Esophagus muscularis mucosa (tissue), 4 donors: ENCODE measurements at places on chromosomes 7 and 10. TPM values are rescaled to one million over a fixed set of nuclear protein-coding genes. Genes with fewer than 3 reads are reported as not detected.

Gene MYL10
- not detected for total RNA-seq

Gene PRTFDC1
- 8.3 TPM for total RNA-seq

Gene SIRT1
- total RNA-seq = 28.3 TPM

Gene TMEM225B
- not detected for total RNA-seq

Gene VWC2
- 0.17 TPM for total RNA-seq

Gene SFTPA1
- total RNA-seq = 7.1 TPM

Gene SPDYE11
- total RNA-seq = not detected

Gene TRIL
- total RNA-seq = 3.0 TPM

Gene CRTAC1
- total RNA-seq = 5.8 TPM

Gene CHST3
- total RNA-seq = 24.1 TPM

Gene CTAGE4
- not detected for total RNA-seq

Gene TRPV5
- not detected for total RNA-seq

Gene PDE1C
- total RNA-seq = 19.9 TPM

- no peak for DNase-seq
These were observed 26.0 kb downstream of the CCM2 start for GRCh38 chr7:45026013-45026412.

DNA sequence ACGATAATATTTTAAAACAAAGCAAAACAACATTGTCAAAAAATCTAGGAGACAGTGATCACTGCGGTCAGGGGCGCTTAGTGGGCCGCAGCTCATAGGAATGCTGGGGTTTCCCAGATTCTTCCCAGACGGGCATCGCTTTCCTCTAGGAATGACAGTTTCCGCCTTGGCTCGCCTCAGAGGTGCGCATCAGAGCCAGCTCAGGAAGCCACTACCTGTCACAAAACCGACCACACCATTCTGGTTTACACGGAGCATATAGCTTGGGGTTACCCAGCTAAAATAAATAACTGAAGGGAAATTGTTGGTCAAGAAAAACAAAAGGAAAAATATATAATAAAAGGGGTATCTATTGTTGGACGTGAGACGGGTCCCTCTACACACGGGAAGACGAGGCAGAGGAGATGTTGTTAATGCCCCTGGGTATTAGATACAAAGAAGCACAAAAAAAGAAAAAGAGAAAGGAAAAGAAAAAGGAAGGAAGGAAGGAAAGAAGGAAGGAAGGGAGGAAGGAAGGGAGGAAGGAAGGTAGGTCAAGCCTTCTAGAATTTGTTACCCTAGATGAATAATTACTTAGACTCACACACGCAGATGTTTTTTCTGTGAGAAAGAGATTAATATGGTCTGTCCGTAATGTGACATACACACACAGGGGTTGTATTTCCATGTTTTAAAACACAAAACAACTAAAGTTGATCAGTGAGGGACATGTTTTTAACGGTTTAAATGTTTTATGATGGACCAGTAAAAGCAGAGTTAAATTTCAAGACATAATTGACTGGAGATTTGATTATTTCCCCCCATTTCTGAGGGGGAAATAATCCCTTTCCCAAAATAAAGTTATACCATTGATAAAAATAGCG lies 292.4 kb upstream of the NFE2L3 start:
- DNase-seq = no peak

DNA sequence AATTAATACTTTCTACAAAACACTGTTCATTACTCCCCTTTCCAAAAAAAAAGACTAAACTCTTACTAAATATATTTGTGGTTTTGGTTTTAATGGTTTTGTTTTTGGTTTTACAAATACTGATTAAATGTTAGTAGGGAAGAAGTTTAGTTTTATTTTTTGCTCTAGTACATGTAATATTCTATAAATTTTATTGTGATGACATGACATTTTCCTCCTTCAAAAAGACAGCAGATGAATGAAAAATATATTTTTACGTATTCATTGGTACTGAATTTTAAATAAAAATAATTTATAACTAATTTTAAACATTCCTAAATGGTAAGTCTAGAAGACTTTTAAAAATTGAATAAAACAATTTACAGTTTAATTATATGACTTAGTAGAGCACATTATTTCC lies 512.9 kb downstream of the GFRA1 start:
- no peak for DNase-seq

DNA sequence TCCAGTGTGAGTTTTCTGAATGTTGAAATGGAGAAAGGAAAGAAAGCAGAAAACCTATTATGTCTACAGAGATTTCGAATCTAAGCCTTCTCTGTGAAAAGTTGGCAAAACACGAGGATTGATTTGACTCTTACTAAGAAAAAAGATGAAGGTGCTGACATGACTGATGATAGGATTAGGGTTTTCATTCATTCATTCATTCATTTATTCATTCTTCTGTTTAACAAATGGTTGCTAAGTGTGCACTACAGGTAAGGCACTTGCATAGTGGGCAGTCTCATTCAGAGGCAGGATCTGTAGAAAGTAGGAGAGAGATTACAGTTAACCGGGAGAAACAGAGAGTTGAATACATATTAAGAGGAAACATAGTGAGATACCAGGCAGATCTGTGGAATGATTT lies 137.1 kb downstream of the ZNF365 start:
- DNase-seq = no peak

DNA sequence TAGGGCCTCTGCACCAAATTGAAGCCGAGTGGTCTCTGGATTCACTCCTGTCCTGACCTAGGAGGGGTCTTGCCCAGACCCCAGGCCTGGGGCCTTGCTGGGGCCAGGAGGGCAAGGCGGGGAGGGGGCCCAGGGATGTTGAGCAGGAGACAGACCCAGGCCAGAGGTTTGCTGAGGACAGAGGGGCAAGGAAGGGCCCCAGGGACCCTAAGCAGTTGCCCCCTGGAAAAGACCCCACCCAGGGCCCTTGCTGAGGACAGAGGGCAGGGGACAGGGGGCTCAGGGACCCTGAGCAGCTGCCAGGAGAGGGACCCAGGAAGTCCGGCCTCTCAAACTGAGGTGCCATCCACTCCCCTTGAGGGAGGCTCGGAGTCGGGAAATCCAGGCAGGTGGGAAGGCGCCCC lies 32.7 kb downstream of the FOXL3 start:
- DNase-seq = no peak

GRCh38 chr10:3045471-3046209 lies 21.7 kb upstream of the PFKP start:
- peak; percentile 95 for DNase-seq

DNA sequence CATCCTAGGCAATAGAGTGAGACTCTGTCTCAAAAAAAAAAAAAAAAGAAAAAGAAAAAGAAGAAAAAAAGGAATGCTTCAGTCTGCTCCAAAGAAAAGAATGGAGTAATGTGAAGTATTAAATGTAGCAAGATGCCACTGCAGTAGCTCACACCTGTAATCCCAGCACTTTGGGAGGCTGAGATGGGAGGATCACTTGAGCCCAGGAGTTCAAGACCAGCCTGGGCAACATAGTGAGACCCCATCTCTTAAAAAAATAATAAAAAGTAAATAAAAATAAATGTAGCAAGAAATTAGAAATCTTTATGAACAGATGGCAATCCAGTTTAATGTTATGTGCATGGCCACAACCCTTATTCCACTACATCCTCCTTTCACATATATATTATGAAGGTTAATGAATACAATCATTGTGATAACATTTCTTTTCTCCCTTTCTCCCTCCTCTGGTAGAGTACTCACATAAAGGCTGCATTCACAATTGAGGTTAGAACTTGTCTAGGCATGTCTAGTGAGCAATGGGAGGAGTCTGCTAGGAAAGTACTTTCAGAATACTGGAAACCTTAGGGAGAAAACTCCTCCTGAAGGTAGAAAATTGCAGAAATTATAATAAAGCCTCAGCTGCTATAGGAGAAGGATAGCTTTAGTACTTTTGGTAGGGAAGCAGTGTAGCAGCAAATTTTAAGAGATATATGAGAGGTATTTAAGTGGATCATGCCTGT lies 20.4 kb downstream of the KLLN start:
- DNase-seq = no peak

GRCh38 chr7:112782498-112782897 lies 7.7 kb downstream of the TMEM168 start:
- DNase-seq = no peak

- no peak for DNase-seq
These were observed 38.5 kb downstream of the ZNF438 start for GRCh38 chr10:30993155-30993554.

GRCh38 chr10:49834976-49835375 lies 72.9 kb upstream of the OGDHL start:
- DNase-seq = no peak

GRCh38 chr10:72215611-72216549 lies at the start of the genes ANAPC16 and ASCC1:
Gene ANAPC16, plus strand, starts transcription at chr10:72216012. Its CDS starts 7,903 bp downstream, at chr10:72223915.
Gene ASCC1, minus strand, starts transcription at chr10:72216276. Its CDS starts 2,978 bp downstream, at chr10:72213298.
- DNase-seq = peak; percentile 97

DNA sequence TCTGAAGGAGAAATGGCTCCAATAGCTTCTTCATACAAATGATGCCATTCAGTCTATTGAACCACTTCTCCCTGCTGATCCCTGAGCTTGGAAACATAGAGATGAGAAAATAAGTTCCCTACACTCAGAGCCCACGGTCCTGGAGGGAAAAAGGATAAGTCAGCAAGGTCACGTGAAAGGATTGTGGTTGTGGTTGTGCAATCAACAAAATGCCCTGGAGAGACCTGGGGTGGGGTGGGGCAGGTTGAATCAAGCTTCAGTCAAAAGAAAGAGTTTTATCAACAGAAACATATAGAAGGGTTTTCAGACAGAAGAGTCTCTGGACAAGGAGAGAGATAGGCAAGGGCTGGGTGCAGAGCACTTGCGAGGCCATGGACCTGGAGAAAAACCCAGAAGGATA lies 30.1 kb downstream of the C10orf90 start:
- no peak for DNase-seq

GRCh38 chr10:96370584-96371157 lies 11.9 kb upstream of the OPALIN start:
- no peak for DNase-seq

- no peak for DNase-seq
These were observed 59.7 kb downstream of the CAMK2B start for GRCh38 chr7:44265728-44266127.

GRCh38 chr10:70906953-70907636 lies 18.7 kb upstream of the PCBD1 start:
- no peak for DNase-seq

- DNase-seq = no peak
These were observed 36.0 kb downstream of the FBXW4 start for GRCh38 chr10:101658975-101659374.

DNA sequence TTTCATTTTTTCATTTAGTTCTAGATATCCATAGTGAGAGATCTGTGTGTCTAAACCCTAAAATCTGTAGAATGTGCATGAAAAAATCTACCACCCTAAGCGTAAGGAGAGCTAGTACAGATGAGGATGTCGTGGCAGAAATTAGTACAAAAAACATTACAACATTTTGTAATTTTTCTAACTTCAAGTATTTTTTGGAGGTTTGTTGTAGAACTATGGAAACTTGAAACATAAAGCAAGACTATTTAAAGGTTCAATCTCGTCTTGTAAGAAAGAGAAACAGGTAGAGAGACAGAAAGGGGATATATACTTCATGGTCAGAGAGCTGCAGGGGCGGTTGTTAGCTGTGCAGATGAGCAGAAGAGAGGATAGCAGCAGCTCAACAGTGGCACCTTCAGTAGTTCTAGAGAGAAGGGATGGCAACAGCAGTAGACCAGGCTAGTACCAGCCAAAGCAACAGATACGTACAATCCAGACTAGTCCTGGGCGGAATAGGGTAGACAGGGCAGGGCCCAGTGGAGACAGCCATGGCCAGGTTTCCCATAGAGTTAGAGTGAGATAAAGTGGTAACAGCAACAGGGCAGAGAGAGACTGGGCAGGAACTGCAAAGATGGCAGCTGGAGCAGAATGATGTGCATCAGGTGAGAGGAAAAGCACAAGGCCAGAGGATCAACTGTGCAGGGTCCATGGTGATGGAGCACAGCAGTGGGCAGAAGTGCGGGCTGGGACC lies 145.2 kb downstream of the FRMD4A start:
- DNase-seq = no peak

GRCh38 chr7:879093-879492 lies 2.7 kb downstream of the GET4 start:
- no peak for DNase-seq

- no peak for DNase-seq
These were observed 374.4 kb downstream of the BBS9 start for GRCh38 chr7:33503736-33504135.

DNA sequence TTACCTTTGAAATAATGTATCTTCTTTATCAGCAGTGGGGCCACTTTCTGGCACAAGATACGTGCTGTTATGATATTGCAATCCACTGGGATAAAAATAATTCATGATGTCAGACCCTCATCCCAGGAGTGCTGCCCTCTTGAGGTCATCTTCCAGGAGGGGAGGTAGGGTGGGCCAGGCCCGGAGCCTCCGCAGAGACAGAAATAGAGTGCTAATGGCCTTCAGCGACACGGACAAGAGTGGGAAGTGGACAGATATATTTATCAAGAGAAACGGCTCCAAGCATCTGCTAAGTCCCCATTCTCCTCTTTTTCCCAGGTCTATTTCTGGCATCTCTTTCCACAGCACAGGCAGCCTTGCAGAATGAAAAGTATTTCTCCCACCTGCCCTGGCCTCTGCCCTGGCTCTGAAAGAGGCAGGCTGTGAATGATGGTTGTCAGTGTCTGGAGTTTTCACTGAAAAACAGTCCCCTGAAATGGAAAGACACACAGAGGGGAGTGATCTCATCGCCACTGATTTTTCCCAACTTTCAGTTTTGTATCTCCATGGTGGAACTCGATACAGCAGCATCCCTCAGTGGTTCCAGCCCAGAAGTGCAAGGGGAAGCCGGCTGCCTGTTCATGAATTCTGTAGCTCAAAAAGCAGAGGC lies 251.7 kb upstream of the MYO3A start:
- DNase-seq = peak; percentile 84

DNA sequence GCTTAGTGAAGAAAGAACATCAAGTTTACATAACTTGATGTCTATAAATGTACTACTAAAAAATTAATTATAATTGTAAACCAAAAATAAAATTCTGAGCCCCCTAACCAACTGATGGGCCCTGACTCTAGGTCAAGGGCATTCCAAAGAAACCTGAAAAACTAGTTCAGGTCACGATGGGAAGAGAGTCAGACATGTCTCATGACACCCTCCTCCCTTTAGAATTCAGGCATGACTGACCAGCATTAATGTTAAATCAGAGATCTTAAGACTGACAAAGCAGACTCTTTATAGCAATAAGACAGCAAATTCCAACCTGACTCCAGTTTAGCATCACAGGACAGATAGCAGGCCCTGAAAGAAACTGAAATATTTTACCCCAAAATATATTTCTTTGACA lies 21.6 kb upstream of the OTUD1 start:
- no peak for DNase-seq

- no peak for DNase-seq
These were observed 80.1 kb downstream of the SVIL start for GRCh38 chr10:29554660-29555059.

DNA sequence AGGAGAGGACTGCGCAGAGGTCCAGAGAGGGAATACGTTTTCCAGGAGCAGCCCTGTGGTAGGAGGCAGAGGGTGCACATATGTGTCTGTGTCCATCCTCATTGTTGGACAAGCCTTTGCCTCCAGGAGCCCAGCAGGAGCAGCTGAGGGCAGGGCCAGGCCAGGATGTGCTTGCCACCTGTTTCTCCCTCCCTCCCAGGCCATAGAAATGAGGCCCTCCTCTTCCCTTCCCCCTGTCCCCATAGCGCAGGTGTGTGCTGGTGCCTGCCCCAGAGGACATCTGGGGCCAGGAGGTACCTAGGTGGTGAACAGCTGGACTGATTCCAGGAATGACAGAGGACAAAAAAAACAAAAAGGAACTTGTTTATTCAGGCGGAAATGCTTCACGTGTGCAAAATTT lies 10.5 kb upstream of the CXCL12 start:
- DNase-seq = no peak
